ENCODE measurements at places on chromosomes 2 and 18.

GRCh38 chr2:7780321-7780720, 863.1 kb downstream of the RNF144A start:
- no peak for DNase-seq

GRCh38 chr2:199085261-199085660, 372.5 kb downstream of the SATB2 start:
- DNase-seq = no peak

GRCh38 chr2:23947350-23947749, 7.1 kb downstream of the UBXN2A start:
- DNase-seq = no peak

- DNase-seq = no peak
These were observed 814.9 kb upstream of the NRXN1 start for GRCh38 chr2:51846796-51847195.

DNA sequence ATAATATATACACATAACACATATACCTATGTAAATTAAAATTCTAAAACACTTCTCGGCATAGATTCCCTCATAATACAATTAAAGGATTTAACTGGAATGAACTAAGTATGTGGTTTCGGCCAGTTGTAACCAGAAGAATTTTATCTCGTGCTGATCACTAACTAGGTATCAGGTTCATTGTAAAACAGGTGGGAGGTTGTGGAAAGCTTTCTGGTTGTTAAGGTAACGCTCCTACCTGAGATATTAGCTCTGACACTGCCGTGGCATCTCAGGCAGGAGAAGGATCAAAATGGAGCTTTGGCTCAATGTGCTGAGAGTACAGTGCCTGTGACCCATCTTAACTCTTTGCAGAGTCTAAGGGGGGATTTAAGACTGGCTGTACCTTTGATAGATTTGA, 42.5 kb downstream of the SLC9A2 start:
- DNase-seq = no peak

- DNase-seq = no peak
These were observed 12.9 kb upstream of the TEX51 start for GRCh38 chr2:126885751-126886210.

GRCh38 chr2:237310515-237311114, 103.3 kb downstream of the COL6A3 start:
- DNase-seq = no peak

DNA sequence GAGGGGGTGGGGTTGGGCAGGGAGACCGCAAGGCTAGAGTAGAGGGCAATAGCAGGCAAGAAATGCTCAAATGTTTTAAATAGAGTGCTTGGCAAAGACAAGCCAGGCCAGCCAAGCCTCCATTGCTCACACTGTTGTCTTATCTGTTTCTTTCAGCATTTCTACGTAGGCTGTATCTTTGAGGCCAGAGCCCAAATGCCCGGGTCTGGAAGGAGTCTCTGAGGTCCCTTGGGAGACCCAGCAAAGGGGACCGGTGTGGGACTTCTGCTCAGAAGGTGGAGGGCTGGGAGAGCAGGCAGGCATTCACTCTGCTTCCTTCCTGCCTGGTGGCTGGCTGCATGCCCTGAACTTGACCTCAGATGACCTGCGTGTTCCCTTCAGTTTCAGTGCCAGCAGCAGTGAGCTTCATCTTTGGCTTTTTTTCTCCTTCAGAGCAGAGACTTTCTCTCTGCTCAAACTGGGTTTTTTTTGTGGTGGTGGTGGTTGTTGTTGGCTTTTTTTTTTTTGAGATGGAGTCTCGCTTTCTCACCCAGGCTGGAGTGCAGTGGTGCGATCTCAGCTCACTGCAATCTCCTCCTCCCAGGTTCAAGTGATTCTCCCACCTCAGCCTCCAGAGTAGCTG, 13.7 kb upstream of the TET3 start:
- DNase-seq = peak; percentile 52

DNA sequence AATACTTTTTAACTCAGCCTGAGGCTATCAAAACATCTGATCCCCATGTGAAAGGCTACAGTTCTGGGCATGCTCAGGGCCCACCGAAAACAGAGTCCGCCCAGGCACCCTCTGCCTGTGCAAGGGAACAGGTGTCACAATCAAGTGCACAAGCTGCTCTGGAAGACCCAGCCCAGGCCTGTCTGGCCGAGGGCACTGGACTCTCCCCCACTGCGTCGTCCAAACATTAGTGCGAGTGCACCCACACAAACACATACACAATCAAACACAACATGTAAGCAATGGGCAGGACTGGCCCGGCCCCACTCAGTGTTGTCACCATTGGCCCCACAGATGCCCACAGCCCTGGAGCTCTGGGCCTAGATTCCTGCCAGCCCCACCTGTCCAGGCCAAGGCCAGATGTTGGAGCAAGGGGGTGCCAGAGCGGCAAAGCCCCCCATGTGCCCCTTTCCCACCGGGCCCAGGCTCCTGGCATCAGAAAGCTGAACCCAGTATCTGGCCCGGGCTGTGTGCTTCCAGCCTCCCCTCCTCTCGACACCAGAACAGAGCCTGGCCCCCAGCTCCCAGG, 617 bp upstream of the ALPG start:
- DNase-seq = no peak

- DNase-seq = no peak
These were observed 4.0 kb upstream of the TEX51 start for GRCh38 chr2:126894585-126895182.

DNA sequence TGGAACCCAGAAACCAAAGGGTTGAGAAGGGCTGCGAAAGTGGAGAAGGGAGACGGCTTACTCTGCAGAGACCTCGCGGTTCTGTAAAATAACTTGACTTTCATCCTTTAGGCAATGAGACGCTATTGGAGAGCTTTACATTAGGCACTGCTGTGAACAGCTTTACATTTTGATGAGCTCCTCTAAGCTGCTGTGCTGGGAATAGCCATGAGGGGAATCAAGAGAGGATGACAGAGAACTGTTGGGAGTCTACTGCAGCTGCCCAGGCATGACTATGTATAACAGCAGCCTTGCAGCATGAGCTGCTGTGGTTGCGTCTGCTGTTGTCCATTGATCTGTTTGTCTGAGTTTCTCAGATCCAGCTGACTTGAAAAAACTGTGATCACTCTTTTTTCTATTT, 310.8 kb upstream of the MAP2 start:
- DNase-seq = no peak

- DNase-seq = no peak
These were observed 204.2 kb downstream of the TPGS2 start for GRCh38 chr18:36624451-36625167.

GRCh38 chr18:77359561-77360314, 110.1 kb downstream of the GALR1 start:
- DNase-seq = no peak

DNA sequence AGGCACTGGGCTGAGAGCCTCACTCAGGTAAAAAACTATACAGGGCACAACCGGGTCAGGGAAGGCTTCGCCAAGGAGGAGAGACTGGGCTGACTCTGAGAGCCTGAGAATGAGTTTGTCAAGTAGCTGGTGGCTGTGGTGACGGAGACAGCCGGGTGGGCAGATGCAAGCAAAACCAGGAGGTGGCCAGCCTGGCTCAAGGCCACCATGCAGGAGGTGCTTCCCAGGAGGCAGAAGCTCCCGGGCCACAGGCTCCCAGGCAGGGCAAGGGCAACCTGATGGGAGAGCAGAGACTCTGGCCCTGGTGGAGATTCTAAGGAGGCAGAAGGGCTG, 2.9 kb upstream of the INHBB start:
- DNase-seq = no peak

DNA sequence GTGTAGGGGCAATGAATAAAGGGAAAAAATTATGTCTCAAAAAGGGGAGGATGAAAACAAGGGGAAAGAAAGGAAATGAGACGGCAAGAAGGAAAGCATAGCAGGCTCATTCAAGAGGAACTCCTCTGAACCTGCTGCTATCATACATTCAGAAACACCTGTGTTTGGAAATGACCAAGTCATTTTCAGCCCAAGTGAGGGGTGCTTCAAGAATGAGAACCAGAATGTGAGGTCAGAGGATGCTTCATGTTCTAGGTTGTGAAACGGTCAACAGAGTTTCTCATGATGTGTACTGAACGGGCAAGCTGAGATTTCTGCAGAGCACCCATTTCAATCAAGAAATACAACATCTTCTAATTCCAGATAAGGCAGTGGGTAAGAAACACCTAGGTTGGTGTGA, 1367.2 kb upstream of the CELF4 start:
- no peak for DNase-seq

DNA sequence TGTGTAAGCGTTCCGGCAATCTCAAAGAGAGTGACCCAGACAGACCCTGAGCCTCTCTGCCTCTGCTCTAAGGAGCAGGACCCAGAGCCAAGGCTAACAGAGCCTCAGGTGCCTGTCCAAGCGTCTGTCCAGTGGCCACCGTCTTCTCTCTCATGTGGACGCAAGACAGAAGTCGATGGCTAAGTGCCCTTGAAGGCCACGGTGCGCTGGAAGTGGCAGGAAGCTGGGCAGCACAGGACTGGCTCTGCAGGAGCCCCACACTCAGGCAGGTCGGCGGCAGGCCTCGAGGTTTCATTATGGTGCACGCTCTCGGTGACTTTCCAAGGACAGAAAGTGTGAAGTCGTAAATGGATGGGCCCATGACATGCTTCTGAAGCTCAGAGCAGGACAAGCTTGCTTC, 49.1 kb downstream of the HDAC4 start:
- no peak for DNase-seq

All from NCI-H1694 (cell line).